ENCODE measurements at places on chromosomes 5 and 9. TPM values are rescaled to one million over a fixed set of nuclear protein-coding genes. Genes with fewer than 3 reads are reported as not detected.

- no peak overlapping the region for H3K27ac ChIP-seq
- DNase-seq, result no peak
- H3K4me3 ChIP-seq, result no peak overlapping the region
- H3K36me3 ChIP-seq, result no peaks in the 10 kb centered on the region
- H3K4me1 ChIP-seq, result no peaks in the 10 kb centered on the region
These were observed 6.8 kb upstream of the NTNG2 start for GRCh38 chr9:132154863-132155567.

- H3K27me3 ChIP-seq, result no peaks in the 10 kb centered on the region
- peak; percentile 16 for DNase-seq
- H3K27ac ChIP-seq, result no peak overlapping the region
- H3K36me3 ChIP-seq, result no peaks in the 10 kb centered on the region
- H3K4me1 ChIP-seq, result no peaks in the 10 kb centered on the region
- no peak overlapping the region for H3K4me3 ChIP-seq
These were observed 222.9 kb upstream of the EFNA5 start for GRCh38 chr5:107893642-107894041.

DNA sequence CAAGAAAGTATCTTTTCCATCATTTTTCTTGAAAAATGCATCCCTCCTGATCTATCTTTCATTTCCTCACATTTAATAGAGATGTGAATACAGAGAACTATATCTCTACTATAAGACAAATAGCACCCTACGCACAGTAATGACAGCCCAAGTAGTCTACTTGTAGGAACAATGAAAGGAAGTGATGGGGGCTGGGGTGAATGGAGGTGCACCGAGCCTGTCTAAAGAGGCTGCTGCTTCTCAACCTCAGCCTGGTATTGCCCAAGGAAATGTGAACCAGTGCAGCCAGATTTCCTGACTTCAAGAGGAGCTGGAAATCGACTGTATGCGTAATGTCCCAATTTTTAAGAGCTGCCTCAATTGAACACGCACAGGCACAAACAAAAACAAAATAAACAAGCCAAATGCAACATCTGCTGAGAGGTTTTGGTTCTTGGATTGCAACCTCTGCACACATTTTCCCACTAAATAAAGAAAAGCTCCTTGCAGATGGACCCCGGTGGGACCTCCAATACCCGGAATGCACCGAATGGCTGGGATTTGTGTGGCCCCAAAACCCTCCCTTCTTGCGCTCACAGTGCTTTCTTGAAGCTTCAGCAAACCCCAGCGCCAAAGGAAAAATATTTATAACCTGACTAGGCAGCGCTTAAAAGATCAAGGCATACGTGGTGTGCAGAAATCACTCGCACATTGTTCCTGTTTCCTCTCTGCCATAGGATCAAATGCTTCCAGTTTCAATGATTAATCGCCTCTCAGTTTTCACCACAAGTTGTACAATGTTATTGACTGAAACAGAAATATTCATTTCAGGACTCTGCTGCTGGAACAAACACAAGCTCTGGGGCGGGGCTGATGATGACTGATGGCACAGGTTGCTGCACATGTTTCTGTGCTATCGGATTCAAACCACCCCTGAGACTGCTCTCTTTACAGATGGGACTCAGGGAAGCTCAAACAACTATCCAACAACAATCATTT, 68.3 kb downstream of the KCNIP1 start:
- H3K27ac ChIP-seq, result no peak overlapping the region
- peaks cover 2% of the 10 kb centered on the region for H3K27me3 ChIP-seq
- H3K36me3 ChIP-seq, result no peaks in the 10 kb centered on the region
- no peaks in the 10 kb centered on the region for H3K4me1 ChIP-seq
- no peak overlapping the region for H3K4me3 ChIP-seq

- no peak overlapping the region for H3K27ac ChIP-seq
- H3K4me1 ChIP-seq, result no peaks in the 10 kb centered on the region
- H3K36me3 ChIP-seq, result peaks cover 2% of the 10 kb centered on the region
- no peak overlapping the region for H3K4me3 ChIP-seq
- DNase-seq, result no peak
These were observed 50.6 kb downstream of the TTC39B start for GRCh38 chr9:15256426-15256825.

DNA sequence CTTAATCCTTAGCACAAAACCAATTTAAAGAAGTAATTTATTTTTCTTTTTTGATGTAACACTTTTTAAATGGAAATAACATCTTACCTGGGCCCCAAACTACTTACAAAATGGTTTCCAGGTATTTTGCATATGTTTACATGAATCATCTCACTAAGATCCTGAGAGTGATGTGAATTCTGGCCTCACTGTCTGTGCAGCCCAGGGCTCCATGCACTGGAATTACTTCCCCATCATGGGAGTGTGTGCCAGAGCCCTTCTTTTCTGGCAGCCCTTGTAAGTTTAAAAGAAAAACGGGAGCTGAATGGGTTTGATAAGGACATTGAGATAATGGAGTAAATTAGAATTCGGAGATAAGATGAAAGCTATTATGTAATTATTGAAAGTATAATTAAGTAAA, 12.2 kb upstream of the F2R start:
- H3K4me1 ChIP-seq, result no peaks in the 10 kb centered on the region
- no peaks in the 10 kb centered on the region for H3K27me3 ChIP-seq
- peaks cover 4% of the 10 kb centered on the region for H3K36me3 ChIP-seq
- H3K27ac ChIP-seq, result no peak overlapping the region
- DNase-seq, result no peak

GRCh38 chr9:100759215-100759614, 181.3 kb downstream of the CAVIN4 start:
- H3K4me1 ChIP-seq, result no peaks in the 10 kb centered on the region
- no peaks in the 10 kb centered on the region for H3K36me3 ChIP-seq
- no peaks in the 10 kb centered on the region for H3K27me3 ChIP-seq
- H3K4me3 ChIP-seq, result no peak overlapping the region
- no peak for DNase-seq

DNA sequence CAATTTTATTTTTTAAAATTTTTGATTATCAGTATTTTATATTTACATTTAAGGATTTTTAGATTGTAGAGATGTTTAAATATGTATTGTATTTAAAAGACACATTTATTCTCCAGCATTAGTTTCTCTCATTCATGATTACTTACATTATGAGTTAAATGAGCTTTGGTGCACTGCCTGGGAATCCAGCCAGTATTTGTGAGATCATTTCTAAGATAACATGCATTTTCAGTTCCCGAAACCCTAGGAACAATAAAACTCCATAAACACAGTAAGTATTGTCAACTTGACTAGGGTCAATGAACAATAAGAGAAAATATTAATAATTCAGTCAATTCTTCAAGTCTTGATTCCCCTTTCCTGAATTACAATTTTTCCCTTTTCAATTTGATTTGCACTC, 403.3 kb downstream of the PLK2 start:
- H3K4me3 ChIP-seq, result no peak overlapping the region
- no peaks in the 10 kb centered on the region for H3K36me3 ChIP-seq

- no peak overlapping the region for H3K27ac ChIP-seq
- no peak overlapping the region for H3K4me3 ChIP-seq
- no peaks in the 10 kb centered on the region for H3K4me1 ChIP-seq
These were observed 124.5 kb upstream of the PRLR start for GRCh38 chr5:35354751-35355150.

DNA sequence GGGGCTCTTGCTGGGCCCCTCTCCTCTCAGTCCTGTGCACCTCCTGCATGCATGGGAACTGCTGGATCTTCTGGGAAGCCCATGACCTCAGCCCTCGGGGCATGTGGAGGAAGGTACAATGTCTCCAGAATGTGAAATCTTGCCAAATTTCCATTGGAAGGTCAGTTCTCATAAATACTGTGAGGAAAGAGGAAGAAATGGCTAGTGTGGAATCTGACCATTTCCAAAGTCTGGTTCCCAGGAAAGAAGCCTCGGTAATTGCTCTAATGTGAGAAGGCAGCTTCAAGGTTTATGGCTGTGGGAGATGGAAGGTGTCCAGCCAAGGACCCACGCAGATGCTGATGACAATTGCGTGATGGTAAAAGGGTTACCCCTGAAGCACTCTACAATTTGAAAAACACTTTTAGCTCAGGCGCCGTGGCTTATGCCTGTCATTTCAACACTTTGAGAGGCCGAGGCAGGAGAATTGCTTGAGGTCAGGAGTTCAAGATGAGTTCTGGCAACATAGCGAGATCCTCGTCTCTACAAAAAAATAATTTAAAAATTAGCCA, 8.1 kb upstream of the IL17B start:
- no peaks in the 10 kb centered on the region for H3K27me3 ChIP-seq
- no peak for DNase-seq
- peak overlapping the region; percentile 4 for H3K27ac ChIP-seq
- H3K4me3 ChIP-seq, result no peak overlapping the region

DNA sequence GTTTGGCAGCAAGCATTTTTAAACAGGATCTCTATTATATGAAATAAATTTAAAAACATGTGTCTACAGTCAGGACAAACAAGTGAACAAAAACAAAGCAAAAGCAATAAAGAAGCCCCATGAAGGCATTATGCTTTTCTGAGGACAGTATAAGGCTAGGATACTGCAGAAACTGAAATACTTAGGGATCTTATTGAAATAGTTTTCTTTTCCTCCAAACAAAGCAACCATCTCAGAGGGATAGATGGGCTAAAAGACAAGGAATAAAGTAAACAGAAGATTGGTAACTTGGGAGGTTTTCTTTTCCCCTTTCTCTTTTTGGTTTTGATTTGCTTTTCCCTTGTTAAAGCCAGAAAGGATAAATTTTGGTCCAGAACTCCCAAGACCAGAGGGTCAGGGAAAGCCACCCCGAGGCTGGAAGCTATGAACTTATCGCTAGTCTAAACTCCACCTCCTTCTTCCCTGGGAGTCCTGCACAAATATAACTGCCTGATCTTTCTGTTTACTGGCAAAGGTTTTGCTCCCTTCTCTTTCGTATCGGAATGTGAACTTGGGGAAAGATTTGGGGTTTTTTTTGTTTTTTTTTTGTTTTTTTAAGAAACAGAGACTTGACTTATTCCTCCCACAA, 164.0 kb downstream of the GHR start:
- no peak overlapping the region for H3K27ac ChIP-seq
- peaks cover 3% of the 10 kb centered on the region for H3K4me1 ChIP-seq
- H3K36me3 ChIP-seq, result no peaks in the 10 kb centered on the region

DNA sequence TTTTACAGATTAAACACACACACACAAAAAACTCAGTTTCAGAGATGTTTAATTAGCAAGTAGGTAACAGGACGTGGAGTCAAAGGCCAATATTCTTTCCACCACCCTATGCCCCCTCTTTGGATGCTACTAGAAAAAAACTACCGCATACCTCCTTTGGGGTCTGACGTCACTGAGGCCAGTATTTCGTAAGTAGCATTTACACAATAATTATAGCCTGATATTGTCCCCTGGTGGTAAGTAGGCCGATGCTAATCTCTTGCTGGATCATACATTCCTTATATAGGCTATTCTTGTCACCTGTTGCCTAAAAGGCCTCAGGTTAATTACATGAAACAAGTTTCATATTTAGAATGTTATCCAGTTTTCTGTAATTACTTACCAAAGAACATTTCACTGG, 21.0 kb upstream of the SMARCA2 start:
- no peak overlapping the region for H3K4me3 ChIP-seq
- no peak for DNase-seq
- H3K4me1 ChIP-seq, result no peaks in the 10 kb centered on the region
- no peak overlapping the region for H3K27ac ChIP-seq

DNA sequence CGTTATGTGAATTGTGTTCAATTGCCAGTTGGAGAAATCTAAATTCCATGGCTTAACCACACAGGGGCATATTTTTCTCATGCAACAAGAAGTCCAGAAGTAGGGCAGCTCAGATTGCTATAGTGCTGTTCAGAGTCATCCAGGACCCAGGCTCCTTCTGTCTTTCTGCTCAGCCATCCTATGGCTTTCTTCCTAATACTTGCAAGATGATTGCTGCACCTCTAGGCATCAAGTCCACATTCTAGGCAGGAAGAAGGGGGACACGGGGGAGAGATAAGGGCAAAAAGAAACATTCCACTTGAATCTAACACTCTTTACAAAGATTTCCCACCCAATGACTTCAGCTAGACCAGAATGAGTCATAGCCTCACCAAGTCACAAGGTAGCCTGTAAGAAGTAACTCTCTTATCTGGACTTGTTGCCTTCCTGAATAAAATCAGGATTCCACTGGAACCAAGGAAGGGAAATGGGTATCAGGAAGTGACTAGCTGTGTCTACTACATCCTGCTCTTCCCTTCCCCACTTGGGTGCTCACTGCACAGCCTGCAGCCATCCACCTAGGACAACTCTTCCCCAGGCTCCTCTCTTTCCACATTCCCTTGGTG, 5.3 kb downstream of the ERAP2 start:
- H3K27me3 ChIP-seq, result no peaks in the 10 kb centered on the region
- peaks cover 13% of the 10 kb centered on the region for H3K4me1 ChIP-seq
- H3K27ac ChIP-seq, result peak overlapping the region; percentile 64
- DNase-seq, result peak; percentile 73
- H3K36me3 ChIP-seq, result peaks cover 3% of the 10 kb centered on the region
- no peak overlapping the region for H3K4me3 ChIP-seq

DNA sequence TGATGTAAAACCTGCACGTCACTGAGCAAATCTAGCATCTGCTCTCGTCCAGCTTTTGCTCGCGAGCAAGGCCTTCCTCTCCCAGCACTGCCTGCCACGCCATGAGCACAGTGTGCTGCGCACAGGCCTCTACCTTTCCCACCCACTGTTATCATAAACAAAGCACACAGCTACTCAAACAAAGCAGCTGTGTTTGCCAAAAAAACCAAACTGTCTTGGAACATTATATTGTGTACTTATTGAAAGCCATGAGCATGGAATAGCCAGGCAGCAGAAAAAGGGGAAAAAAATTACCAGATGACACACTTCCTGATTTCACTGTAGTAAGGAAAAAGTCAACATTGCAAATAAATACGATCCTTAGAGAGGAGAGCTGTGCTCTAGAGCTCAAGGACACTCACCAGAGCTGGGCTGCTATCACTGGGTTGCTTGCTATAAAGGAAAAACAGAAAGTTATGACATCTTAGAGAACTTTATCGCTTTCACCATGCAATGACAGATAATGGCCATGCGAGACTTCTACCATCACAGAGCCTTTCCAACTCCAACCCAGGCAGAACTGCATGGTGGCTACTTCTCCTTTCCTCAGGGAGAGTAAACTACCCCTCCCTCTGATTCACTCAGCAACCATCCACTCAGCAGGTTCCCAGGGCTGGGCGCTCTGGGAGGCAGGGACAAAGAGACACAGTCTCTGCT, 69.6 kb downstream of the EPB41L4B start:
- no peaks in the 10 kb centered on the region for H3K27me3 ChIP-seq
- H3K36me3 ChIP-seq, result peaks cover 8% of the 10 kb centered on the region
- peak overlapping the region; percentile 65 for H3K27ac ChIP-seq
- H3K4me1 ChIP-seq, result peaks cover 20% of the 10 kb centered on the region
- H3K4me3 ChIP-seq, result no peak overlapping the region
- DNase-seq, result peak; percentile 85

The SCAI gene
- polyA plus RNA-seq, result 6.9 TPM

The CNTNAP3B gene
- 11.7 TPM for polyA plus RNA-seq
